IMR-90 (cell line): ENCODE measurements at places on chromosomes 6 and 20. TPM values are rescaled to one million over a fixed set of nuclear protein-coding genes. Genes with fewer than 3 reads are reported as not detected.

DNA sequence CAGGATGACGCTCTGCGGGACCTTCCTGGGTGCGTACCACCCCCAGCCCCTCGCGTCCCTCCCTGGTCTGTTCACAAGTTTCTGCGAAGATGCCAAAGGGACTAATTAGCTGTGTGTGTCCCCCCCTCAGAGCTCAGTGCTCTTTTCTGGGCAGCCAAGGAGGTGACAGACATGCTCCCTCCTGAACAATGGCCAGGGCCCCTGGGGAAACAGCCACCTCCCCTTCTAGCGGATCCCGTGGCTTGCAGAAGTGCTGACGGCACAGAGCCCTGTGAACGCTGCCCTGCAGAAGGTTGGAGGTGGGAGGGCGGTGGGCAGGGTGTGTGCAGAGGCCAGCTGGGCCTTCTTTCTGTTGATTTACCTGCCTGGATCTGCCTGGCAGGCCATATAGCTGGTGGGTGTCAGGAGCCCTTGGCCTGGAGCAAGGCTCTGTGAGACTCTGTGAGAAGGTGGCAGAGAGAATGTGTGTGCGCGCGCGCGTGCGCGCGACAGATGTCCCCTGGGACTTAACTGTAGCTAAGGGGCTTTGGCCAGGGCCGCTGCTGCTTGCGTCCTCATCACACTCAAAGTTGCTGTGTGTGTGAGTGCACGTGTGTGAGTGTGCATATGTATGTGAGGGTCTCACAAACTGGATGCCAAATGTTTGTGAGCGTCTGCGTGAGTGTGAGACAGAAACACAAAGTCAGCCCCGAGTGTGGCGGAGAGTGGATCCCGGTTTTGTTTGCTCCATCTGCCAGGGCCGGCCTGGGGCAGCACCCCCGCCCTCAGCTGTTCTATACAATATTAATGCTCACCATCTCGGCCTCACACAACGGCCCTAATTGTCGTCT lies 3.5 kb upstream of the MYT1 start:
- no peak for DNase-seq

Gene SPEF1
- under 0.01 TPM in 1 of 2 replicates, not detected in the other for total RNA-seq

GRCh38 chr6:154749341-154749740 lies 16.1 kb downstream of the SCAF8 start:
- DNase-seq = no peak

Gene DOP1A
- total RNA-seq = 32.4 and 35.8 TPM in 2 replicates

- DNase-seq = peak; percentile 42
These were observed 84.5 kb downstream of the JARID2 start for GRCh38 chr6:15330174-15330944.

DNA sequence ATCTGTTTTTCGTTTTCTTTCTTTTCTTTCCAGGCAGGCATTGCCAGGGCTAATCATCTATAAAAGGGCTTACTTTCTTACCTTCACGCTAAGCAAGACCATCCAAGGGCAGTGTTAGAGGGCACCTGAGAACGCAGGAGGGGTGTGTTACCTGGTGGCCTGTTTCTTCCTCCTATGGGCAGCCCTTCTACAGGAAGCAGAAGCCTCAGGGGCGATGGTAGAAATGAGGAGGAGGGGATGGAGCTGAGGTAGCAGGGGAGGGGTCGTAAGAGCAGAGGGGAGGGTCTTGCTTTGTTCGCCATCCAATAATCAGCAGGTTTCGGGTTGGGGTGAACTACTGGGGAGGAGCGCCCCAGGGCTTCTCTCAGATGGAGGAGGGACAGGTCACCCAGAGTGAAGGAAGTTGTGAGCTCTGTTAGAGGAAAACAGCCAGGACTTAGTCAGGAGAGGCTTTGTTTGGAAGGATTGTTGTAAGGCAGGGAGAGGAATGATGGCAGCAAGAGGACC lies 1.5 kb upstream of the CCR6 start:
- DNase-seq = no peak
